ENCODE measurements at places on chromosomes 12 and 14.
A peak's percentile ranks its signal among the peaks of the same experiment; 100 is the strongest.

DNA sequence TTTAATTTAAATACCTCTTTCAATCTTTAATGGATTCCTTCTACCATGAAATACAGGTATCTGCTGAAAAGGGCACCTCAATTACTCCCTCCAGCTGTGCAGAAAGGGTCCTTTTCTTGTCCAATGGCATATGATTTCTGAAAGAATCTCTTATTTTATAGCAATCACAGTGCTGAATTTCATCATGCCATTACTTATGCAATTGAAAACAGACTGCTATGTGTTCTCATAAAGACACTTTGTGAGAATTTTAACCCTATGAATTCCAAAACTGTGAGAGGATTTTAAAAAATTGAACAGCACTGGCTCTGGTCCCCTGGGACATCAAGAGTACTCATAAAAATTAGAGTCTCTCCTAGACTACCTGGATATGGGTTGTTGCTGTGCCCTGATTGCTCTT is 45.9 kb upstream of the CNOT2 start:
- no peak for DNase-seq

DNA sequence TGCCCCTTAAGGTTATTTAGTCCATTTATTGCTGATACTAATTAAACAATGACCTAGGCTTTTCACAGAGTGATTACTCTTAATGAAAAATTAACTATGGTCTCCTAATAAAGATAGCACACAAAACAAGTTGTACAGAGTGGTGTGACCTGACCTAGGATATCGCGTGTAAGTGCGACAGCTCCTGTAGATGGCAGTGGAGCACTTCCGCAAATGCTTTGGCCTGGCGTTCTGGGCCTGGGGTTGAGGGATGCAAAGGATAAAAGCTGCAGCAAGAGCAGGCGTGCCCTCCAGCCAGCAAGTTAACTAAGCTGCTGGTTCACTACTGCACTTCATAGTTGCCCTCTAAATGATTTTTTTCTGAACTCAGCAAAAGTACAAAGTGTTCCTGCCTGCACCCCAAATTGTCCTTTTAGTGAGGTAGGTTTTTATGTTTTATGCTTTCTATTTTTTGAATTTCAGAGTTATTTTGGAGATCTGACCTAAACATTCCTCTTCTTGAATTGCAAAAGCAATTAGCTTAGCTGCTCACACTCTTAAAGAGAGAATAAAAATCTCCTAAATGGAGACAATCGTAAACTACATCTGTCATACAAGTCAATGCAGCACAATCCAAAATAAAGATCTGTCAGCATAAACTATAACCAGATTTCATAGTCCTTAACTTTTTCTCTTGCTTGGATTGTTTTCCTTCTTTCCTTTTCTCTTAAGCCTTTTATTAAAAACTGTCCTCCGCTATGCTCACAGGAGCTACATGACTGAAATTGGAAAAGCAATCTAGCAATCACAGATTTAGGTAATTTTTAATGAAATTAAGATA is 379.6 kb downstream of the LRIG3 start:
- DNase-seq, result peak; percentile 8

- no peak for DNase-seq
Measured at GRCh38 chr12:131208425-131208824, 254.7 kb downstream of the ADGRD1 start.

GRCh38 chr12:105226219-105226618 is 9.8 kb downstream of the APPL2 start:
- DNase-seq, result peak; percentile 51

Data from hypothalamus (tissue), 51 donors.